ENCODE measurements at places on chromosomes 5 and 9.

GRCh38 chr5:148805326-148806290, 20.8 kb upstream of the ADRB2 start:
- DNase-seq, result no peak

- no peak for DNase-seq
Observed at GRCh38 chr9:114461468-114461867, 43.8 kb downstream of the WHRN start.

DNA sequence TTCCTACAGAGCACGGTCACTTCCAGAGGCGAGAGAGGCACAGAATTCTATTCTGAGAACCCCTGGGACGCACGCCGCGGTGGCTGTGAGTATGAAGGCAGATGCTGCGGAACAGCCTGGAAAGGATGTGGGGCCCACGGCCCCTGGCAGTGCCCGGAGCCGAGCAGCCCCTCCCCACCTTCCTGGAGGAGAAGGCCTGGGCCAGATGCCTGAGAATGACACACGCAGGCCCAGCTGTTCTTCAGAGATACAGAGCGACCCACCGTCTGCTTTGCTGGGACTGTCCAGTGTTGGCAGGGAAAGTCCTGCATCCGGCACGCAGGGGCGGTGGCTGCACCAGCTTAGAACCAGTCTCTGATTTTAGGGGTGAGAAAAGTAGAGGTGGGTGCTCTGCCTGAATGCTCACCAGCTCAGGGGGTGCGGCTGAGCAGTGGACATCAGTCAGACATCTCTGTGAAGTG, 116.7 kb upstream of the LPCAT1 start:
- DNase-seq, result no peak

DNA sequence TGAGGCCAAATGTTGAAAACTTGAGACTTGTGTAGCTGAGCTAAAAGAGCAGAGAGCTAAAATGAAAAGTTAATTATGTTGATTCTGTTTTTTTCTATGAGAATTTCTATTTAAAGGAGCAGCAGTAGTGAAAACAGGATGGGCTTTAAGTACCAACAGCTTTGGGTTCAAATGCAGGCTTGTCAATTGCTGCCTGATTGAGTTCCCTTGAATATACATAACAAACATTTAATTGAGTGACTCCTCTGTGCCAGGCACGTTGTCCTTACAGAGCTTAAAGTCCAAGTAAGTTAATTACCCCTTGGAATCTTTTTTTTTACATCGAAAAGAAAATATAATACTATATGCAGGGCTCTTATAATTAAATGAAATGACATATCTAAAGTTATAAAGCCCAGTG, 38.5 kb downstream of the PPP2R2B start:
- no peak for DNase-seq

GRCh38 chr9:134949681-134950385, 32.1 kb upstream of the FCN1 start:
- DNase-seq, result no peak

DNA sequence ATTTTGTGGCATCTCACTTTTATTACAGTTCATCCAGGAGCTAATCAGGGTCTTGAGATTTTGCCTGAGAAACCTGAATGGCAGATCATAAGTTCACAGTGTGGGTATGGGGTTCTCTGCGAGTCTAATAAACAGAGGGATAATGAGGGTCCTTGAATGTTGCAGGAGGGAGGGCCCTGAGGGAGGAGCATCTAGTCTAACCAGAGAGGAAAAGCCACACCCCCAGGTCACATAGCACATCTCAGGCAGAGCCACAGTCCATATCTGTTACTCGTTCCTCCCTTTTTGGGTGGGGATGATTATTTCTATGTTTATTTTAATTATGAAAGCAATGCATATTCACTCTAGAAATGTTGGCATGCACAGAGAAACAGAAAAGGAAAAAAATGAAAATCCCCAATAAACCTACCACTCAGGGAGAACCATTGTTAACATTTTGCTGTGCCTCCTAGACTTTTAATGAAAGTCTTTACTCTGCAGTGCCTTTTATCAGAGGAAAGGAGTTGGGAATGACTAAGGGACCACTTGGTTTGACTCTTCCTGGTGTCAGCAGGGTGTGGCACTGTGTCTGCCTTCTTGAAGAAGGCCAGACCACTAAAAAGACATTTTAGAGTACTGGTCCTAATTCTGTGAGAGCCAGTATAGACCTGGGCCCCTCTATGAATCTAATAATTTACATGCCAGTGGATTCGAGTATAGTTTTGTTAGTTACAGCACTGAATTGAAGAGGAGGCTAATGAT, 2.8 kb downstream of the GALNT12 start:
- DNase-seq, result no peak

DNA sequence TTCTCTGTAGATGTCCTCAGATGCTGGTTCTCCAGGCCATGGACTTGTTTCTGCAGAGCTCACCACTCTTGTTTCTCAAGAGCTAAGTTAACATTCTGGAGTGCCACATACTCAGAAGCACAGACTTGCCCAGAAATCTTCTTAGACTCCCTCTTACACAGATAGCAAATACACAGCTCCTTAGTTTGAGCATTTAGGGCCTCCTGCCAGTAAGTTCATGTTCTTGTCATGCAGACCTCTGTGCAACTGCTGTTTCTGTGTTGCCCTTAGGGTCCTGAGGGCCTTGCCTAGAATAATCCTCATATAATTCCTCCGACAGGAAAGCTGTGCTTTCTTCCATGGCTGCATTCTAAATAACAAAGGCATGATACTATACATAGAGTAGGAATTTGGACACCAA, 1.3 kb upstream of the PTPDC1 start:
- no peak for DNase-seq

DNA sequence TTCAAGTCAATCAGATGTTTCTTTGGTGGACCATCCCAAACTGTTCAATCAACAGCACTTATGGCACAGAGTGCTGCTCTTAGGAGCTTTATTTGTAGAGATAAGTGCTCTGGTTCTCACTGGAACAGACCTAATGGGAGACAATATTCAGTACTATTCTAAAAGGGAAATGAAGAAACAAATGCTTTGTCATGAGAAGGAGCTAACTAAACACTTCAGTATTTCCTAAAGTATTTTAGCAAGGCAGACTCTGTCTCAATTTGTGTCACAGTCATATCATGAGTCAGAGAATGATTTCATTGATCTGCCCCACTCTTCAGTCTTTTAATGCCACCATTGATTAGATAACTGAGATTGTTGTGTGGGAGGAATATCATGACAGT, 175.3 kb downstream of the SLF1 start:
- no peak for DNase-seq

DNA sequence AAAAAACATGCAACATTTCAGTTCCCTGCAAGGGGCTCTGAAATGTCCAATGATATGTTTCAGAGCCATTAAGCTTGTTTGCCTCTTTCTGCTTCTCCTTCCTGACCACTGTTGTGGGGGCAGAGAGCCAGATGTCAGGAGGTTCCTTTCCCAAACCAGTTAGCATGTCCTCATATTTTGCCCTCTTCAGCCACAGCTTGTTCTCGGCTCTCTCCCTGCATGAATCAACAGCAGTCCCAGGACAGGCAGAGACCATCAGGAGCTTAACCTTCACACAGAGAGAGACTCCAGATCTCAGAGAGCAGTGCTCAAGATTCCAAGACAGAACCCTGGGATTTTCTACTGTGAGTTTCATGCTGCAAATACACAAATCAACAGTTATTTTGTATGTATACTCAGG, 218.5 kb downstream of the COMMD10 start:
- DNase-seq, result no peak

DNA sequence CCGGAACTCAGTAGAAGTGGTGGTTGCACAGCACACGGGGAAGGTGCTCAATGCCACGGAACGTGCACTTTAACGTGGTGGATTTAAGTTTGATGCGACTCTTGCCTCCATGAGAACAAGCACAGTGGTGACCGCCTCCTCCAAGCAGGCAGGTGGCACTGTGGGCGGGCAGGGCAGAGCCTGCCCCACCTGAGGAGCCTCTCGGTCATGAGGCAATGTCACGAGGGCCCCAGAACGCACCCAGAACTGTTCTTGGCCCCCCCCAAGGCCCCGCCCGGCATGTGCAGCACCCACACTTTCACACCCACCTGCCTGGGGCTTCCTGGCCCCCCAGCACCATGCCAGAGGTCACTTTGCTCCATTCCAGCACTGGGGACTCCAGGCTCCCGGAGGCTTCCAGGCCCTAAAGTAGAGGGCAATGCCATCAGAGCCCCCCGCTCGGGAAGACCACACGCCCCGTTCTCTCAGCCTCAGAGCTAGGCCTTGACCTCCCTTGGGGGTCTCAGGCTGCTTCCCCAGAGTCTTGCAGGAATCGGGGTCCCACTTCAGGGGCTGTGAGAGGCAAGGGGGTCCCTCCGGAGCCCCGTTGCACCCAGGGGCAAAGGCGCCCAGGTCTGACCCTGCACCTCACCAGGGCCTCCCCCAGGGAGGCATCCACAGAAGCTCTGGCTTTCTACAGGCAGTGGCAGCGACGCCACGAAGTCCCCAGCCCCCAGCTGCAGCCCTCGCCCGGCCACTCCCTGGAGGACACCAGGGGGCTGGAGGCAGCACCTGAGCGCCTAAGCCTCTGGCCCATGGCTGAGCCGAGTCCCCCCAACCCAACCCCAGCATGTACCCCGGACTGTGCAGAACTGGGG, 14.0 kb downstream of the CCDC187 start:
- no peak for DNase-seq

- peak; percentile 69 for DNase-seq
Observed at GRCh38 chr5:131263648-131264450, at the start of gene CDC42SE2. Gene CDC42SE2 (plus strand): TSS chr5:131264053. CDS start chr5:131359494, 95,441 bp downstream.

GRCh38 chr5:174111287-174111973, 65.9 kb downstream of the NSG2 start:
- DNase-seq, result no peak

GRCh38 chr9:125732562-125732961, 14.6 kb upstream of the PBX3 start:
- DNase-seq, result no peak

- no peak for DNase-seq
Observed at GRCh38 chr9:72013292-72013760, 47.1 kb downstream of the C9orf57 start.

DNA sequence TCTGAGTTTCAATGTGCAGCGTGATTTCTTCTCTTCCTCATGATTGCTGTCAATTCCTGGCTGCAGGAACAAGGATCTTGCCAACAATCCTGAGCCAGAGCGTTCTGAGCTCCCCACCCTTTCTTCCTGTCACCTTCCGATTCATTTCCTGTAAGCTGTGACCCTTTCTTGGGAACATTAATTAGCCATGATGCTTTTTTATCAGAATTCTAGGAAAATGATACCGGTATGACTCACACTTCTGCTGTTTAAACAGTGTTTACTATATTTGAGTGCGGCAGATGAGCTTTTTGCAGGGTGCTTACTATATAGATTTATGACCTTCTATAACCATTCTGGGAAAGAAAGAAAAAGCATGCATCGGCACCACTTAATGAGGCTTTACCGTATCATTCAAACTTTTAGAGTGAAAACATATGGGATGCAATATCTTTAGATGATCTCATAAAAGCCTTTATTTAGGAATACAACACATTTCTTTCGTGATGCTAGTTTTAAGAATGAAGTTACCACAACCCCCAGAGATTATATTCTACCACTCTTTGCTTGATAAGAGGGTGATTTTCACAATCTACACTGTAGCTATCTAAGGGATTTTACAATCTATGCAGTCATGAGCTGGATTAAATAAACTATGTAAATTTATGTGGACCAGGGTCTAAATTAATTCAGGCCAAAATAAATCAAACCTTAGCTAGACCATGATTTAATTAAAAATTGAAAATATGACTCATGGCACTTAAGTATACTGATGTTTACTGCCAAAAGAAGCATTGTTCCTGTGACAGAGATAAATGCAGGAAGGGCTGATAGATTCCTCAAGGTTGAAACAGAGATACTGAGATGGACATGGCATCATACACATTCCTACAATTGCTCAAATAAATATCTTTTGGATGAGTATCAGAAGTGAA, 38.0 kb upstream of the OSMR start:
- peak; percentile 40 for DNase-seq

GRCh38 chr5:109399092-109399759, 10.5 kb downstream of the PJA2 start:
- DNase-seq, result no peak

DNA sequence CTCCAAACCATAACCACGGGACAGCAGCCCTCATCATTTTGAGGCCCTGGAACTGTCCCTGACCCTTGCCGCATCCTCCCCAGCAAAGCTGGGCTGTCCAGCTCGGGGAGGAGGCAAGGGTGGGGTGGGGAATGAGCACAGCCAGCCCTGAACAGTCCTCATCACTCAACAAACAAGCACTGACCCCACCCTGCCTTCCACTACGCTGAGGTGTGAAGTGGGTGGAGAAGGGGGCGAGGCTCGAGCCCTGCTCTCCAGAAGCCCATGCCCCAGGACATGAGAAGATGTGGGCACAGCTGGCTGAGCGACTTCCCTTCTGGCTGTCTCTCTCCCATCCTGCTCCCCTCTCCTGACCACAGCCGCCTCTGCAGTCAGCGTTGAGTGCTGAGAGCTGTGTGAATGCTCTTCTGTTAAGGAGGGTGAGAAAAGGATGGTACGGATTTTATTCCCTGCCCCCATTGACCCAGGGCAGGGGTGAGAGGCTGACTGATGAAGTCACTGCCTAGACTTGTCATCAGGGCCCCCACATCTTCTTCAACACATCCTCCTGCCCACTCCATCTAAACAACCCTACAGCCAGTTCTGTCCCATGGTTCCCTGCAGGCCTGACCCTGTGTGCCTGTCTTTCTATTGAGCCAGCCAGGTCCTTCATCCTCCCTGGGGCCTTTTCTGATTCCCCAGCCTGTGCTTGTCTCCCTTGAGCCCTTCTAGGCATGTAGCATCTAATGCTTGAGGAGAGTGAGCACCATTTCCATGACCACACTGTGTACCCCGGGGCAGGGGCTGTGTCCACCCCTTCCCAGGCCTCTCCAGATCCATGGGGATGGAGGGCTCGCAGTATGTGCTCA, 276.0 kb downstream of the FSTL4 start:
- DNase-seq, result no peak

GRCh38 chr5:75510836-75511434, 494 bp downstream of the CERT1 start:
- DNase-seq, result no peak

GRCh38 chr9:11708899-11709298, 984.3 kb upstream of the TYRP1 start:
- no peak for DNase-seq

GRCh38 chr5:138884094-138884493, 9.0 kb upstream of the LRRTM2 start:
- DNase-seq, result no peak

- no peak for DNase-seq
Observed at GRCh38 chr5:59798862-59799667, 94.5 kb downstream of the PDE4D start.

GRCh38 chr9:100689635-100690034, 111.8 kb downstream of the CAVIN4 start:
- no peak for DNase-seq

Data from GM04504 (cell line).